Upper lobe of left lung (tissue), 6 donors: ENCODE measurements at places on chromosomes 16 and 17. TPM values are rescaled to one million over a fixed set of nuclear protein-coding genes. Genes with fewer than 3 reads are reported as not detected.

- H3K4me3 ChIP-seq, result no peak overlapping the region
- no peaks in the 10 kb centered on the region for H3K4me1 ChIP-seq
- no peak overlapping the region for H3K27ac ChIP-seq
- no peaks in the 10 kb centered on the region for H3K27me3 ChIP-seq
- no peaks in the 10 kb centered on the region for H3K36me3 ChIP-seq
Measured at GRCh38 chr17:3501344-3501743, 25.5 kb downstream of the ASPA start.

Gene CA4
- 15.8 TPM for total RNA-seq

GRCh38 chr17:7403727-7403976 is 245 bp downstream of the TMEM256 start:
- peaks cover 28% of the 10 kb centered on the region for H3K4me1 ChIP-seq
- H3K36me3 ChIP-seq, result no peaks in the 10 kb centered on the region
- no peaks in the 10 kb centered on the region for H3K27me3 ChIP-seq
- DNase-seq, result no peak
- H3K4me3 ChIP-seq, result peak overlapping the region; percentile 81

Gene ZNF423
- 8.1 TPM for total RNA-seq

DNA sequence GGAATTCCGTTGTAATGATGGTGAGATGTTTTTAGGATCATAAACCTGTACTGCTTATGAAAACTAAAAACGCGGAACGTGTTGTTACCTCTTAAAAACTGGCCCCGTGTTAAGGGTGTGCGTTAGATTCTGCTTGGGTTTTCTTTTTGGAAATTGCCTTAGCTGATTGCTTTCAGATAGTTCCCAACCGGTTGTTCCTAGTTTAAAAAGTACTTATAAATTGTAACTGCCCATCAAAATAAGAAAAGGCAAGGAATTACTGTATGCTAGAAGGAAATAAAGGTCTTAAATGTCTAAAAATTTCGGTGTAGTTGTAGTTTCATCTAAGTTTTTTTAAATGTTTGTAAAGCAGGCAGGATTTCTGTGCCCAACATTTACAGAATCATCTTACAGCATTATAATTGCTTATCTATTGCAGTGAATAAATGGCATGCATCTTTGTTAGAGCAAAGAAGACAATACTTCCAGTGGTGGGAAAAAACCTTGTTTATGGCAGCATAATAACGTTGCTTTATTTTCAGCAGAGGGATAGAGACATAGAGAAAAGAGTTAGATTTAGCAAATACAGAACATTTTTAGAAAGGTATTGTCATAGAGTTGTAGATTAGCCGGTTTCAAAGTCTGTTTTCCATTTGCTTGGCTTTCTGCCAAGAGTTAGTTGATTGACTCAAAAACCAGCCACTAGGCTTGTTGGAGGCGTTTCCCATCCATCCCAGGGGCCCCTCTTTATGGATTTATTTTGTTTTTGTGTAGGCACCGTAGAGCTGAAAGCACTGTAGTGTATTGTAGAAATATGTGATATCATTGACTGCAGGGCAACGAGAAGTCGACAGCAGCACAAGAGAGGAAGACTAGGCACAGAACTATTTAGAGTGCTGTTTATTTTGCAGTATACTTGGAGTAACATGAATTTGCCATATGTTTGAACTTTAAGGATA is 1.7 kb downstream of the PPM1D start:
- DNase-seq, result peak; percentile 34
- no peaks in the 10 kb centered on the region for H3K36me3 ChIP-seq
- no peaks in the 10 kb centered on the region for H3K27me3 ChIP-seq

Gene RNF222
- total RNA-seq, result not detected

DNA sequence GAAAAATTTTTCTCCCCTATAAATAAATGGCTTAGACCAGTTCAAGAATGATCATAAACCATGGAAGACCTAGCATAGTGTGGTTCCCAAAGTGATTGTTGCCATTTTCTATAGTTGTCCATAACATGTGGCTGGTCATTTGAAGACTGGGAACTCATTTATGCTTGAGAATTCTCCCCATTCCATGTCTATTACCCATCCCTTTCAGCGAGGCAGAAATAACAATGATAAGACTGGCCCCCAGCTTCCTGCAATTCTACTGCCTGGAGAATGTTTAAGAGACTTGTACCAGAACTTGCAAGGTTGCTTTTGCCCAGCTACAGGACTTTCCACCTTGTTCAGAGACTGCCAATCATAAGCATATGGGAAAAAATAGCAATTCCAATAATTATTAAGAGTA is 146.5 kb upstream of the CDH11 start:
- H3K4me3 ChIP-seq, result no peak overlapping the region
- no peak for DNase-seq
- no peaks in the 10 kb centered on the region for H3K36me3 ChIP-seq
- H3K27me3 ChIP-seq, result no peaks in the 10 kb centered on the region

- H3K27me3 ChIP-seq, result no peaks in the 10 kb centered on the region
- no peak overlapping the region for H3K27ac ChIP-seq
- H3K36me3 ChIP-seq, result no peaks in the 10 kb centered on the region
- DNase-seq, result no peak
- no peaks in the 10 kb centered on the region for H3K4me1 ChIP-seq
Measured at GRCh38 chr16:26680671-26681070, 386.1 kb upstream of the C16orf82 start.

GRCh38 chr16:52123061-52123839 is 423.7 kb downstream of the TOX3 start:
- no peak overlapping the region for H3K27ac ChIP-seq
- H3K4me1 ChIP-seq, result no peaks in the 10 kb centered on the region
- no peaks in the 10 kb centered on the region for H3K27me3 ChIP-seq
- H3K36me3 ChIP-seq, result no peaks in the 10 kb centered on the region

Gene GRAP
- 4.1 TPM for total RNA-seq

Gene TEX14
- total RNA-seq, result 1.0 TPM

DNA sequence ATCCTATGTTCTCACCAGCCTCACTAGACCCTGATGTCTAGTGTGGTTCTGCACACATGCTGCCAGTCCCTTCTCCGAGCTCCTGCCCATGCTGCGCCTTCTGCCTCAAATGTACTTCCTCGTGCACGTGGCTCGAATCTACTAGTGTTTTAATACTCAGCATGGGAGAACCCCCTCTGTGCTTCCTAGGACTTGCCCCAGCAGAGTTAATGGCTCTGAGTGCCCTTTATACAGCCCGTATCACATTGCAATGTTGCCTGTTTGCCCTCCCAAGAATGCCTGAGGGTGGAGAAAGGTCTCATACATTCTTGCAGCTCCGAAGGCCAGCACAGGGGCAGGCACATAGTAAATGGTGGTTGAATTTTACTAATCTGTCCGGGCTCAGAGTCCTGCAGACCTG is 190.8 kb upstream of the NLRP1 start:
- H3K27ac ChIP-seq, result no peak overlapping the region
- H3K4me3 ChIP-seq, result no peak overlapping the region
- DNase-seq, result no peak

GRCh38 chr17:38719943-38720641 is 10.0 kb upstream of the CISD3 start:
- H3K4me3 ChIP-seq, result no peak overlapping the region
- no peak overlapping the region for H3K27ac ChIP-seq
- H3K36me3 ChIP-seq, result peaks cover 93% of the 10 kb centered on the region
- peaks cover 10% of the 10 kb centered on the region for H3K4me1 ChIP-seq
- no peak for DNase-seq
- H3K27me3 ChIP-seq, result no peaks in the 10 kb centered on the region

Gene CACNG5
- not detected for total RNA-seq

GRCh38 chr17:5580969-5581368 is 3.3 kb downstream of the NLRP1 start:
- peaks cover 6% of the 10 kb centered on the region for H3K36me3 ChIP-seq
- DNase-seq, result no peak
- H3K4me1 ChIP-seq, result peaks cover 43% of the 10 kb centered on the region

Gene NTHL1
- total RNA-seq, result 17.8 TPM

DNA sequence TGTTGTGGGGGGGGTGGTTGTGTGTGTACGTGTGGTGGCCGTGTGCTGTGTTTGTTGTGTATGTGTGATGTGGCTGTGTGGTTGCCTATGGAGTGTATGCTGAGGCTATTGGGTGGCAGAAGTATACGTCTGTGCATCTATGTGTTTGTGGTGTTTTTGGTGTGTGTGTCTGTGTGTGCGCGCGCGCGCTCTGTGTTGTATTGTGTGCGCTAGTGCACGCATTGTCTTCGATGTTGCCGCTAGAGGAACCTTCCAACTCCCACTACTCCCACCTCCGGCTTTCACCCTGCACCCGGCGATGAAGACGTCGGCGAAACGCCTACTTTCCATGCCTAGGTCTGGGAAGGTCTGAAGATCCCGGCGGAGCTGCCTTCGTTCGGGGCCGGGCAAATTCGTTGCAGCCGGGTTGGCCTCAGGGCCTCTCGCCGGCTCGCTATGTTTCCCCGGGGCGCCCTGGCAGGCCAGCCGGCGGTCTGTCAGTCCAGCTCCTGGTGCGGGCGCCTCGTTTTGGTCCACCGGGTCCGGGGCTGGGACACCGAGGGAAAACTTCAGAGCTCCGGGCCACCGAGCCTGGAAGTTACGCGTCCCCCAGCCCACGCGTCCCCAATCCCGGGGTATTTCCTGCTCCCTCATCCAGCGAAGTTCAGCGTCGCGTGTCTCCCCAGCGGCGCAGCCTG is 5.2 kb upstream of the DLX4 start:
- no peak overlapping the region for H3K27ac ChIP-seq
- no peaks in the 10 kb centered on the region for H3K36me3 ChIP-seq
- H3K27me3 ChIP-seq, result peaks cover 55% of the 10 kb centered on the region
- H3K4me1 ChIP-seq, result peaks cover 17% of the 10 kb centered on the region
- peak; percentile 71 for DNase-seq
- H3K4me3 ChIP-seq, result no peak overlapping the region

GRCh38 chr17:82242977-82243647 is 14.3 kb downstream of the SLC16A3 start:
- peaks cover 78% of the 10 kb centered on the region for H3K36me3 ChIP-seq
- H3K4me1 ChIP-seq, result peaks cover 69% of the 10 kb centered on the region
- peak overlapping the region; percentile 77 for H3K27ac ChIP-seq
- no peaks in the 10 kb centered on the region for H3K27me3 ChIP-seq
- peak; percentile 86 for DNase-seq
- H3K4me3 ChIP-seq, result no peak overlapping the region

DNA sequence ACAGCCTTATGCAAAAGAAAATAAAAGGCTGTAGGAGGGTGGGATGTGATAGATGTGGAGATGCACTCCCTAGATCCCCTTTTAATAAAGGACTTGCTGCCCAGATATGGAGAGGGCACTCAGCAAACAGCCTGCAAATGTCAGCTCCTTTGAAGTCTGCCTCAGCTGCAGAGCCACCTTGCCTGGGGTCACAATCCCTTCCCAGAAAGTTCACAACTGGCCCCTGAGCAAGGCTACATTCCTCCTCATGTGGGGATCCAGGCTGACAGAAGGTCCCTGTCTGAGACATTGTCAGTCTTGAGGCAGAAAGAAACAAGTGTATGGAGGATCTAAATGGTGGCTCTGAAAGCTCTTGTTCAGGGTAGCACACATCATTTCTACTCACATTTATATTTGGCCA is 36.1 kb downstream of the SLFN11 start:
- no peak overlapping the region for H3K4me3 ChIP-seq
- no peak overlapping the region for H3K27ac ChIP-seq
- no peak for DNase-seq
- H3K4me1 ChIP-seq, result no peaks in the 10 kb centered on the region
- H3K36me3 ChIP-seq, result no peaks in the 10 kb centered on the region
- no peaks in the 10 kb centered on the region for H3K27me3 ChIP-seq

Gene KRTAP9-2
- total RNA-seq, result not detected

DNA sequence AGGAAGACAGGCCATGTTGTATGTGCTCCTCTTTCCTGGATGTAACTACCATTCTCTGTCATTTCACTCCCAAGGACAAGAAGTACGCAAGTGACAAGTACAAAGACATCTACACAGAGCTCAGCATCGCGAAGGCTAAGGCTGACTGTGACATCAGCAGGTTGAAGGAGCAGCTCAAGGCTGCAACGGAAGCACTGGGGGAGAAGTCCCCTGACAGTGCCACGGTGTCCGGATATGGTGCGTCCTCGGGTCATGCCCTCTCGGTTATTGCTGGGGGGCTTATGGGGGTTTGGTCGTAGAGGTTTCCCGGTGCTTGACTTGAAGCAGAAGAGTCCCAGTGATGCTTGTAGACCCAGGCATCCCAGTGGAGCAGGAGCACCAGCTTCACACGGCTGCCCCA is 29.0 kb downstream of the PLD6 start:
- H3K4me1 ChIP-seq, result peaks cover 12% of the 10 kb centered on the region
- H3K4me3 ChIP-seq, result no peak overlapping the region
- peaks cover 100% of the 10 kb centered on the region for H3K36me3 ChIP-seq
- H3K27me3 ChIP-seq, result no peaks in the 10 kb centered on the region
- no peak for DNase-seq
- no peak overlapping the region for H3K27ac ChIP-seq

- H3K27ac ChIP-seq, result no peak overlapping the region
- no peaks in the 10 kb centered on the region for H3K36me3 ChIP-seq
- H3K4me3 ChIP-seq, result no peak overlapping the region
- no peak for DNase-seq
- H3K4me1 ChIP-seq, result no peaks in the 10 kb centered on the region
Measured at GRCh38 chr16:51163894-51164566, 13.0 kb upstream of the SALL1 start.

Gene ZG16B
- 2.0 TPM for total RNA-seq

GRCh38 chr16:57252148-57252721 is 7.2 kb downstream of the ARL2BP start:
- peak overlapping the region; percentile 70 for H3K27ac ChIP-seq
- no peaks in the 10 kb centered on the region for H3K4me1 ChIP-seq
- no peak for DNase-seq
- H3K4me3 ChIP-seq, result no peak overlapping the region
- peaks cover 50% of the 10 kb centered on the region for H3K36me3 ChIP-seq

Gene ZNF276
- total RNA-seq, result 172 TPM

DNA sequence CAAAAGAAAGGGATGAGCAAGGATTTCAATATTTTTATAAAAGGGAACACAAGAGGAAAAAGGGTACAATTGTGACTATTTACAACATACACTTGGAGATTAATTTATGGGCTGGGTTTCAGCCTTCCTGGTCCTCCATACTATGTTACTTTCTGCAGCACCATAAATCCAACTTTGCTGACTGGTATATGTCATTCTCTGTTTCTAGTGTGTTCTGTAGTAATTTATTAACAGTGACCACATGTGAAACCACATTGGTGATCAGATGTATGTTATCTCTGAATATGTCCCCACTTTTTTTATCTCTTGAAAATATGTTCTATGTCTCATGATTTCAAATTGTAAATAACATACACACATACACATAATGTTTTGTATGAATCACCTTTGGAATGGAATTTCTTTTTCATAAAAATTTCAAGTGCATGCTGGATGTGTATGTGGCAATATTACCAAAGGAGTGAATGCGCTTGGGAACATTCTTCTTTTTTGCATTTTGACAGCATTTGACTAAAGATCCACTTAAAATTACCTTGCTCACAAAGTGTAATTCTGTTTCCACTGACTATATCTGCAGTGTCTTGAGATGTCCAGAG is 2.9 kb upstream of the LYRM9 start:
- H3K4me1 ChIP-seq, result peaks cover 17% of the 10 kb centered on the region
- no peaks in the 10 kb centered on the region for H3K27me3 ChIP-seq
- H3K36me3 ChIP-seq, result no peaks in the 10 kb centered on the region
- H3K27ac ChIP-seq, result no peak overlapping the region
- H3K4me3 ChIP-seq, result no peak overlapping the region
- no peak for DNase-seq

Gene CES1
- 183 TPM for total RNA-seq

- no peak overlapping the region for H3K27ac ChIP-seq
- no peak overlapping the region for H3K4me3 ChIP-seq
- DNase-seq, result no peak
- no peaks in the 10 kb centered on the region for H3K36me3 ChIP-seq
- no peaks in the 10 kb centered on the region for H3K27me3 ChIP-seq
- H3K4me1 ChIP-seq, result no peaks in the 10 kb centered on the region
Measured at GRCh38 chr17:53996131-53996530, 173.4 kb downstream of the KIF2B start.

Gene GNG13
- total RNA-seq, result not detected

- H3K27ac ChIP-seq, result peak overlapping the region; percentile 91
- peak overlapping the region; percentile 62 for H3K4me3 ChIP-seq
- H3K36me3 ChIP-seq, result peaks cover 28% of the 10 kb centered on the region
- DNase-seq, result no peak
Measured at GRCh38 chr16:31134625-31135534, 647 bp downstream of the PRSS8 start.
